ENCODE measurements at places on chromosomes 11 and 22. TPM values are rescaled to one million over a fixed set of nuclear protein-coding genes. Genes with fewer than 3 reads are reported as not detected.

DNA sequence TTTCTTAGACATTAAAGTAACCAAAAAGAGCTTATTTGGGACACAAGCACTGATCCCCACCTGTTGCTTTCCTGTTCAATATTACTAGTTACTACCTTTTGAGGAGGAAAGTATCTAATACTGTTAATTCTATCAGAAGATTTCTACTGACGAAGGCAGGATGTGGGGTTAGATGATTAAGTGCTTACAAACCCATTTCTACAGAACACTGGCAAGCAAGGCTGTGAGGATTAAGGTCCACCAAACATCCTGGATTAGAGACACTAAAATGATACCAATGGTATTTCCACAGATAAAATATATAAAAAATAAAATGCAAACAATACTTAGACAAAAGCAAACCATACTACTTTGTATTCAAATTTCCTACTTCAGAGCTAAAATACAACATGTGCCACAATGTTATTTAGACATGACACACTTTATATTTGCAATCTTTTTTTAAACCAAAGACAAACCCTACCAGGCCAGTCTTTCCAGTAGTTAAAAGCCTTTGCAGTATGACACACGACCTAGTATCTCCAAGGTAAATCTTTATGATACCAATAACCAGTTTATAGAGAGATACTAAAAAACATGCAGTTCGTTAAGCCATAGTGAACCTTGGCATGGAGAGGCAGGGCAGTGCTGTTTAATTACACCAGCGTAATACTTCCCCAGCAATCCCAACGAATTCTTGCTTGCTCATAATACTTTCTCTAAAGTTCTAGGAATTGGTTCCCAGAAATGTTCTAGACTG is 71.2 kb upstream of the TP53AIP1 start:
- no peak for DNase-seq

DNA sequence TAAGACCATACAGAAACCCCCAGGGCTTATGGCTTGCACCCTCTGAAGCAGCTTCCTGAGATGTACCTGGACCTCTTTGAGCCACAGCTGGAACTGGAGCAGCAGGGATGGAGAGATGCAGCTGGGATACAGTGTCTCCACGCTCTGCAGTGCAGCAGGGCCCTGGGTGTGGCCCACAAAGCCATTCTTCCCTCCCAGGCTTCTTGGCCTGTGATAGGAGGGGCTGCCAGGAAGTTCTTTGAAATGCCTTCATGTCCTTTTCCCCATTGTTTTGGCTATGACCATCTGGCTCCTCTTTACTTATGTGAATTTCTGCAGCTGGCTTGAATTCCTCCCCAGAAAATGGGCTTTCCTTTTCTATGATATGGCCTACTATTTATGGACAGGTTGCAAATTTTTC is 37.1 kb upstream of the RAB38 start:
- no peak for DNase-seq

EFCAB6 gene
- 3.8 TPM for total RNA-seq

- no peak for DNase-seq
Measured at GRCh38 chr22:29877620-29878019, 5.4 kb upstream of the MTMR3 start.

- no peak for DNase-seq
Measured at GRCh38 chr11:126601550-126602215, 246.2 kb downstream of the ST3GAL4 start.

DNA sequence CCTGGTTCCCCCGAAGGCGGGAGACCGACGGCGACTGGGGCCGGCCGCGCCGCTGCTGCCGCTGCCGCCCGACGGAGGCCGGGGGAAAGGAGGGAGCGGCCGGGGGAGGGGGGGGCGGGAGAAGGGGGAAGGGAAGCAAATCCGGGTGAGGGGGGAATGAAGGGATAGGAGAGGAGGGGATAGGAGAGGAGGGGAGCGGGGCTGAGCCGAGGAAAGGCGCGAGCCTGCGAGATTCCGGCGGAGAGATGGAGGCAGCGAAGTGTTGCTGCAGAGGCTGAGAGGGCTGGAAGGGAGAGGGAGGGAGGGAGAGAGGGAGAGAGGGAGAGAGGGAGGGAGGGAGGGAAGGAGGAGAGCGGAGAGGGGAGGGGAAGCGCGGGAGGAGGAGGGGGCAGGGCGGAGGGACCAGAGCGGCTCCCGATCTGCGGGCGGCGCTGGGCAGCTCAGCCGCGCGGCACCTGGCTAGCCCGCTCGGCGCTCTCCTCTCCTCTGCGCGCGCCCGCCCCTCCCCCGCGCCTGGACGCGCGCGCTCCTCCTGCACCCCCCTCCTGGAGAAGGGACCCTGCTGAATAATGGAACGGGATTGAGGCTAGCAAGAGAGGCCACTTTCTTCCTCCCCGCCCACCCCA is 52.3 kb downstream of the SLC22A12 start:
- peak; percentile 40 for DNase-seq

DNA sequence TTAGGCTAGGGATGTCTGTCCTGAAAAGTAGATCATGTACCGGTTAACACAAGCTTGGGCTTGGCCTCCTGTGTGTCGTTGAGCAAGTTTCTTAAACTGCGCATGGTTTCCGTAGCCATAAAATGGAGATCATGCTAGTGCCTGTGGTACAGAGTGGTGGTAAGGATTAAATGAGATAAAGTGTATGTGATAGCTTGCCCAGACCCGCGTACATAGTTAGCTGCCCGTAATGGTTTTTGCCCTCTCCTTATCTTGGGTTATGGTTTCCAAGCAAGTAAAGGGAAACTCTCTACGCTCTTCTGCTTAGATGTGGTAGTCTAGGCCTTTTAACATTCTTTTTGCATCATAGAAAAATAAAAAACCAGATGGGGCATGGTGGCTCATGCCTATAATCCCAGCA is 11.0 kb upstream of the PTPRJ start:
- no peak for DNase-seq

DNA sequence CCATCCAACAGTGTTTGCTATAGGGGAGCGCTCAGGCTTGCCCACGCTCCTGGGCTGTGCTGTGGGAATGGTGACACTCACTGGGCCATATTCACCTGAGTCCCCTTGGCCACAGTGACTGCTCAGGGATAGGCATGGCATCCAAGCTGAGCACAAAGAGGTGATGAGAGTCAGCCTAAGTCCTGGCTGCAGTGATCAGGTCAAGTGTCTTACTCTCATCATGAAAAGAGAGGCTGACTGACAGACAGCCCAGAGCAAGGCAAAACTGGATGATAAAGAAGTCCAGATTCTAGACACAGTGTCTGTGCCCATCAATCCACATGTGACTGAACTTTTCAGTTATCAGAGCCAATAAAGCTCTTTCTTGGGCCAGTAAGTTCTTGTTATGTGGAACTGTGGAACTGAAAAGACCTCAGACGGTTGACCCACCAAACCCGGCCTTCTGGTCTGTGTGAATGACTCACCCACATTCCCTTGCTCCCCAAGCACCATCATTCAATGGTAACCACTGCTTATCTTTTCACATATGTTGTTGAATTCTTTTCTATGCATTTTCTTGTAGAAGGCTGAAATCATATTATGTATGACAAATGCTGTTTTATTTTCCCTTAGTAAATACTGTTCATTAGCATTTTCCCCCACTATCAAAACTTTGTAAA is 43.2 kb upstream of the YPEL1 start:
- DNase-seq, result peak; percentile 75

GRK3 gene
- total RNA-seq, result 10.5 TPM

- peak; percentile 72 for DNase-seq
Measured at GRCh38 chr11:120184946-120185705, 25.7 kb upstream of the OAF start.

DNA sequence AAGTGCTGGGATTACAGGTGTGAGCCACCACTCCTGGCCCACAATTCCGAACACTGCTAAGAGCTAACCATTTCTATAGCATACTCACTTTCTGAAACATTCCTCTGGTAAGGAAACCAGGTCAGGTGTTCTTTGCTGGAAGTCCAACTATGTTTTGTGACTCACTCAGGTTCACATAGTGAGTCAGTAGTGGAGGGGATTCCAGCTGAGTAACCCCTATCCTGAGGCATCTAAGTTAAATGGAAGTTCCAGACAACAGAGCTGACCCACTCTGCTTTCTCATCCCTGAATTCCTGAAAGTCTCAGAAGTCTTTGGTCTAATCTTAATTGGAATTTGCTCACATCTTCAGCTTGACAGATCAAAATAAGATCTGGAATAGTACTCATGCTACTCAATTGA is 3.0 kb upstream of the CHRNA10 start:
- DNase-seq, result no peak

DNA sequence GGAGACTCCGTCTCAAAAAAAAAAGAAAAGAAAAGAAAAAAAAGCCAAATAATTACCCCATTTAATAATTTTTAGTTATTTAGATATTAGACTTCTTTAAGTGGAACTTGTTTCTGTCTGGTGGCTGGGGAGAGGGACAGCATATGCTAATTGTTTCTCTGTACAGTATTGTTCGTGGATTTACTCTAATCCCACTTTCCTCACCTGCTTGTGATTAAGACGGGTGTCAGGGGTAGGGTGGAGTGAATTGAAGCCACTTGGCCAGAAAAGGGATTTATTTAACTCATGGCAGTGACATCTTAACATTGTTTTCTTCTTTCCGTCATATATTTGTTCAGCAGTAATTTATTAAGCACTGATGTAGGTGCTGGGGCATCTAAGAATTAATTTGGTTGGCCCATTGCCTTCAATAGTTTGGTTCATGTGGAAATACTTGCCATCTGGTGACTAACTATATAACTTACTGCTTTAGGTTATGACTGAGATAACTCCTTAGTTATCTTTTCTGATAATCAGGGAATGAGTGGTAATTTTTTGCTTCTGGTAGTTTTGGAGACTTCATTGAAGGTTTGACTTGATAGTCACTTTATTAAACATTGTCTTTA is 4.6 kb downstream of the TNRC6B start:
- no peak for DNase-seq

CYTH4 gene
- not detected for total RNA-seq

- no peak for DNase-seq
Measured at GRCh38 chr22:49536571-49537131, 291.0 kb downstream of the BRD1 start.

LARGE2 gene
- 5.8 TPM for total RNA-seq

Measured in cardiac muscle cell (in vitro differentiated cells and primary cell).